NCI-H774 (cell line): ENCODE measurements at places on chromosomes 1 and 21.

DNA sequence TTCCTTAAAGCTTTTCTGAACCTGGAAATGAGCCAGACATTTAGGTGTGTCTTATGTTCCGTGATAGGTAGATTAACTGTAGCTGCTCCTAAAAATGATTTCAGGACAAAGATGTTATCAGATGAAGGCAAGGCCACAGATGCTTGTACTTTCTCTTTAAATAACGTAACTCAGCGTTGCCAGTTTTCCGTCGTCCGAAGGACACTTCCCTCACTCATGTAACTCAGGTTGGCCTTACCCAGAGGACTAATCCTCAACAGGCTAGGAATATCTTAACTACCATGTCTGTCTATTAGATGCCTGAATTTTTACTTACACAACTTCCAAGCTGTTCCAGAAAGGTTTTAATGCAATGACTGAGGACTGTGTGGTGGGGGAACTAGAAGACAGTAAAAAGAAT is 35.4 kb upstream of the FAM89A start:
- DNase-seq = no peak

GRCh38 chr1:70666381-70667140 is 255.5 kb downstream of the CTH start:
- DNase-seq = no peak

DNA sequence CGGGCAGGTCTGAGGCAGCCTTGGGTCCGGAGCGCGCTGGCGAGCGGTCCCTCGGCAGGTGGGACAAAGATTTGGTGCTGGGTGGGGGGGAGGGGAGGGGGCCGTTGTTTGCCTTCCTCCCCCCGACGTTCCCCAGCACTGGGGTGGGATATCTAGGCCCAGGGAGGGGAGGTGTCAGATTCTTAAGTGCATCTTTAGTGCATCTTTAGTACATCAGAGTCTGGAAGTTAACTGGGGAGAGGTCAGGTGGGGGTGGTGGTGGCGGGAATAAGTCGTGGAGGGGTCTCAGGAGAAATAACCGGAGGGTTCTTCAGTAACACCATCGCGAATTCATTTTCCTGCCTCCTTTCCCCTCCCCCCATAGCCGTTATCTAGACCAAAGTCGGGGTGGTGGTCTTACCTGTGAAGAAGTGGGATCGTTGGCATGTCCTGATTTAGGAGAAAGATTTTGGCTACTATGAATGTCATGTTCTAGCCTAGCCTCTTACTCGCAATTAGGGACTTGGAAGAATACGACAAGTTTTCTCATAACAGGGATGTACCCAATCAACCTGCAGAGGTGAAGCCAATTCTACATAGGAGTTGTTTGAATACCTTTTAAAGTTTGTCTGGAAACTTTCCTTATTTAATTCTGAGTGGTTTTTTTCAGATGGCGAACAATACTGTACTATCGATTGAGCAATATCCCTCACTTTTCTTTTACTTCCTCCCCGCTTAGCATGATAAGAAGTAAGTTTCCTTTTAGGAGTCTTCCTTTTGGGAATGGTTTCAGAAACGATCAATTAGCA is 886 bp downstream of the ZMYM4 start:
- no peak for DNase-seq

DNA sequence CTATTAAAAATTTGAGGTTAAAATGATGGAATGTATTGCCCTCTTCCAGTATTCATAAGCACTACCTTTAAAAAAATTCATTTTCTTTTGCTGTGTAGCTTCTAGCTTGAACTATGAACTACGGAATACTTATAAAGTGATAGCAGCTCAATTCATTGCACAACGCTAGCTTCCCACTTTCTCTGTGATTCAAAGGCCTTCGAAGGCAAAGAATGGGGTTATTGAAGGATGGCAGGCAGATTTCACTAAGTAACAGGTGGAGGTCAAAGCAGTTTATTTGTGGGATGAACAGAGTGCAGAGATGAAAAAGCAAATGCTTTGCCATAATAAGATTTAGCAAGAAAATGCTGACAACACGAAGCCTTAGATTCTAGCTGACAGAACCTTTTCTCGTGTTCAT is 290.6 kb downstream of the NFIA start:
- no peak for DNase-seq

GRCh38 chr1:13851726-13852125 is 151.7 kb downstream of the PRDM2 start:
- no peak for DNase-seq

DNA sequence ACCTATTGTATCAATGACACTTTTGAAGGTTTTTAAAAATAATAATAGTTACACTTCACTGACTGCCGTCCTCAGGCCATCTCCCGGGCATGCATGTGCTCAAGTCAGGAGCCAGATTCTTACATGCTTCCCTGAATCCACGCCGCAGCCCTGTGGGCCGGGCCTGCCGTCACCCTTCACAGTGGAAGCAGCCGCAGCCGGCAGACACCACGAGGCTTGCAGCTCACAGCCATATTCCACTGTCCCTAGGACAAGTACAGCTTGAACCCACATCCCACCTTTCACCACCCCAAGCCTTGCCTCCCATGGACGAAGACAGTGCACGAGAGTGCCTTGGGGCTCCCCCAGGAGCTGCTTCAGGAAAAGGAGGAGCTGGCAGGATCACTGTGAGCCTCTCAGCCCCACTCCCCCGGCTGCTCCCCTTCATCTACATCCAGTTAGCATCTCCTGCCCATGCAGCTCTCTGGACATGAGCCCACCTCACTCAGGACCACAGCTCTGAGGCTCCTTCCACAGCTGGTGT is 77.2 kb downstream of the POFUT2 start:
- DNase-seq = no peak

DNA sequence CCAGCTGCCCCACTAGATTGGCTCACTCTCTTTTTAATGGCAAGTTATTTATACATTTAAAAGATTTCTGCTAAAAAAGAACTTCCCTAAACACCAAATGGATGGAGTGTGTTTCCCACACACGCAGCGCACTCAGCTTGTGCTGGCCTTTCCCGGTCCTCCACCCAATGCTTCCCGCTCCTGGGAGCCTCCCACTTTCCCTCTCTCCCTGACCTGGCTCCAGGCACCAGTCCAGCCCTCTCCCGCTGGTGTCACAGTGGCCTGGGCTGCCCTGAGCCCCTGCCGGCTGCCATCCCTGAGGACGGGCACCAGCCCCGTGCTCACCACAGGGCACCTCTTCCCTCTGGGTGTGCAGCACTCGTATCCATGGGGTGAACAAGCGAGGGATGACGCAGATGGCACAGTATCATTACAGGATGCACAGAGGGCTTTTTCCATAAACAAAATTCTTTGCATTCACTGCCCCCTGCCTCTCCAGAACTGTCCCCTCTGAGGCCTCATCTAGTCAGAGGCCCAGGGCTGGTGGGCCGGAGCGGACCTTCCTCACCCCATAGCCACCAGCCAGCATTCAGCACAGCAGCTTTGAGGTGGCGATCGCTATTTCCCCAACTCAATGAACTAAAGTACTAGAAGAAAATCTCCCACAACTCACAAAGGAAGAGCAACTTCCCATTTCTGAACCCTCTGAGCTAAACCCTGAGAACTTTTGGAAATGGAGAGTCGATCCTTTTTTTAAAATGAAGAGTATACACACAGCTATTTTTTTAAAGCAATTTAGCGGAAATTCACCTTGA is 68.5 kb downstream of the SLC37A1 start:
- DNase-seq = no peak

GRCh38 chr1:201176940-201177339 is 13.7 kb upstream of the IGFN1 start:
- DNase-seq = no peak

DNA sequence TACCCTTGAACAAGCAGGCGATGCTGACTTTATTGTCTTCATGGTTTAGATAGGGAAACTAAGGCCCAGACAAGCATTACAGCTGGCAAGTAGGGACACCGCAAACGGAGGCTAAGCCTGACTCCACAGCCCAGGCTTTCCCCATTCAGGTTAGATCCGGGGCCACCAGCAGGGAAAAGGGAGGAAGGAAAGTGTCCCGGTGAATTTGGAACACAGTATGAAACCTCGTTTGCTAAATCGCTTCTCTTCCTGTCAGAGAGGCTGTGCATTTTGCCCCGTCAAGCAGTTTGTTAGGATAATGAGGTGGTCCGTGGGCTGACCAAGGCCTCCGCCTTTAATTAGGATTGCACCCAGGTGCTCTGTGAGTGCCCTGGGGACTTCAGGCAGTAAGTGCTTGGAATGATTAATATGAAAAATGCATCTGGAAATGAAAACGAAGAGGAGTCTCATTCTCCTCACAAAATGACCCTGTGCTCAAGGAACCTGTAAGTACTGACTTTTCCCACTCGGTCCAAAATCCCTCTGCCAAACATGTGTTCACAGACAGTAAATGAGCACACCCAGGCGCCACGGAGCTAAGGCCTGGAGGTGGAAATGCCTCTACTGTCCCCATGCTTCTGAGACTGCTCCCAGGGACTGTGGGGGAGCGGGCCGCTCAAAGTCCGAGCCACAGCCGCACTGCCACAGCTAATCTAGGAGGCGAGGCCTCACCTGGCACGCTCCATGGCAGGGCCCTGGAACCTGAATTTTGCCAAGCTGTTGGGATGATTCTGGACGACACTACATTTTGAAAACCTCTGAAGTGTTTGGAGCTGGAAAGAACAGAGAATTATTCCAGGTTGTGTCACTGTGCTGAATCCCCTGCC is 234.1 kb downstream of the SDCCAG8 start:
- DNase-seq = no peak

- no peak for DNase-seq
Observed at GRCh38 chr1:25945761-25946160, 39.5 kb upstream of the STMN1 start.

DNA sequence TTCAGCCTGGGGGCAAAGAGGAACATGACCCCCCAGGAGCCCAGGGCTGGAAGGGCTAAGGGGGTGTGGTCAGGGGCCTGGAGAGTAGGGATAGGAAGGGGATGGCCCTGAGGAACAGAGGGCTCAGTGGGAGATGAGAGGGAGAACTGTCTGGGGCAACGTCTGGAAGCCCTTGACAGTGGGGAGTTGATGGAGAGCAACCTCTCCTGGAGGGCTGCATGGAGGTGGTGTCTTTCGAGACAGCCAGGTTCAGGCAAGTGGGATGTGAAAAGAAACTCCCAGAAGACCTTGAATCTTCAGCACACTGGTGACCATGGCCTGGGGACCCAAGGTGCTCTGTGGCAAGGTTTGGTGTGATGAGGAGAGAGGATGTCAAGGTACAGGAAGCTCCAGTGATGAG is 54.2 kb upstream of the RUNX3 start:
- no peak for DNase-seq

GRCh38 chr21:39867198-39867650 is at the start of gene PCP4:
PCP4 (plus strand) TSS chr21:39867438; CDS start chr21:39867502, 64 bp downstream.
- DNase-seq = peak; percentile 70
